ENCODE measurements at places on chromosomes 7 and 10.

DNA sequence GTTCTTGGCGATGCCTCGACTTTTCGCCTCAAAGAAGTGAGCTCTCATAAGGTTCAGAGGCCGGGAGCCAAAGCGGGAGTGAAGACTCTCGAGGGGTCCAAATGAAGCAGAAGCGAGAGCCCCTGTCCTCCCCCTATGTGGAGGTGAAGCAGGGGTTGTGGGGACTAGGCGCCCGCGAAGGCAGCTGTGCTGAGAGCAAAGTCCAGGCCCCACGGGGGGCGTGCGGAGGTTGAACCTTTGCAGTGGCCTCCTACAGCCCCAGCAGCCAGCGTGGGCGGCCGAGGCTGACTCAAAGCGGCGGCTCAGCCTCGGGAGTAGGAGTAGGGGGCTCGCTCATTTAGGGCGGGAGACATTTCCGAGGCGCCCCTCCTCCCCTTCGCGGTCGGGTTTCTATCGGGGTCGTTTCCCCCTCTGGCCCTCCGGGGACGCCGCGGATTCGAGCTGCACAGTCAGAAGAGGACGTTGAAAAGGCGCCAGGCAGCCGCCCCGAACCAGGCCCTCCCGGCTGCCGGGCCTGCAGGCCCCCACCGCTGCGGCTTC is 553 bp upstream of the ADD3 start:
- DNase-seq, result no peak

DNA sequence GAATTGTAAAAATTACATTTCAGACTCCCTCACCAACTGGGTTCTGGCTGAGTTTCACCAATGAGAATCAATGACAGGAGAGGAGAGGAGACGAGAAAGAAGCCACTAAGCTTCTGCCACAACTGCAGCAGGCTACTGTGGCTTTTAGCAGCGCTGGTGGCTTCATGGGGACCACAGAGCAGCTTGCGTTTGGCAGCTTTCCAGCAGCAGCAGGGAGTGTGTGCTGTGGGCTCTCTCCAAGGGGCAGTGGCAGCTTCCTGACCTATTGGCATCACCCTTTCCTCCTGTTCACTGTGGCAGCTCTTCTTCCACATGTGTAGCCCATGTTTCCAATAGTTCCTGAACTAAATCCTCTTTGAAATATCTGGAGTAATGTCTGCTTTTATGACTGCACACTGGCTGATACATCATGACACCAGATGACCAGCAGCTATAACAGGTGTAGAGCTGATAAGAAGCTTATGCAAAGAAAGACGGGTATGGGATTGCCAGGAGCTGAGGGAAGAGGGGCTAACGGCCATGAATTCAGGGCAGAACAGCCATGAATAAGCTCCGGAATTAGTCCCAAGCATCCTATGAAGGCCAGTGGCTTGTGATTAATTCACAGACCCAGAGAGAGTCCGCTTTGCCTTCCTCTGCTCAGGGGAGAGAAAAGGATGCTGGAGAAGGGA is 46.8 kb downstream of the KCNH2 start:
- DNase-seq, result no peak

- no peak for DNase-seq
These were observed 231.0 kb upstream of the PRSS58 start for GRCh38 chr7:142488842-142489241.

- no peak for DNase-seq
These were observed 171.2 kb downstream of the LCOR start for GRCh38 chr10:97003151-97003803.

DNA sequence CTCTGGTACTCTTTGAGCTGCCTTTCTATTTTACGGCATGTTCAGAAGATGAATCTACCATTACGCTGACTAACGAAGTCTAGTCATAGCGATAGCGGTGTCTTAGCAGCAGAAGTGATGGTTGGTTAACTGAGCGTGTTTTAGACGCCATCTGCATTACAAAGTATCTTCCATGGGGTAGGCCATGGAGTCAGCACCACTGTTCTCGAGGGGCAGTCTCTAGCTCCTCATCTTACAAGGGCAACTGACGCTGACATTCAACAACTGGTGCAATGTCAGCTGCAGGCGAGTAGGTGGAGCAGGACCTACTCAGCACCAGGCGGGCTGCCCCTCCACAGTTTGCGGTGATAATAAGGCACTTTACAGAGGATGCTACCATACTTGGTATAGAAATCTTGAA is 88.7 kb downstream of the ADARB2 start:
- DNase-seq, result no peak

DNA sequence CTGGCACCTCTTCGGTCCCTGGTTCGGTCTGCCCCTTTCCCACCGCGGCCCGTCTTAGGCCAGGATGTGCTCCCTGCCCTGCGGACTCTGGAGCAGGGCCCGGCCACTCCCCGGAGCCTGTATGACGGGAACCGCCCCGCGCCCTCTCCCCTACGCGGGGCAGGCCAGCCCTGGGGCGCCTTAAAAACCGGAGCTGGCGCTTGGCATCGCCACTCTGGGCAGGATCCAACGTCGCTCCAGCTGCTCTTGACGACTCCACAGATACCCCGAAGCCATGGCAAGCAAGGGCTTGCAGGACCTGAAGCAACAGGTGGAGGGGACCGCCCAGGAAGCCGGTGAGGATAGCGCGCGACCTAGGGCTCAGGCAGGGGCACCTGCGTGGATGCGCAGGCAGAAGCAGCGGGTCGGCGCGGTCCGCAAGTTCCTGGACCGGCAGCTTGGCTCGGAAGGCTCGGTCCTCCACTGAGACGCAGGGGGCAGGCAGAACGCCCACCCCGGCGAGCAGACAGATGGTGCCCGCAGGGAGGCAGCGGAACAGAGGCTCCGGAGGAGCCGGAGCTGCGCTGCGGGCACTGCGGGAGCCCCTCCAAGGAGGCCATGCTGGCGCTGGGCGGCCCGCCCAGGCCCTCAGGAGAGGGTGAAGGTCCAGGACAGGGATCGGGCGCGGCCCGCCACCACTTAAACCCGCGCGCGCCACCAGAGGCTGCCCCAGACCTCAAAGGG is at the start of gene ADIRF:
TSS of gene ADIRF (plus strand) at position 212 of the 723 bp plus-strand sequence. CDS start at position 275, 63 bp downstream.
- no peak for DNase-seq

GRCh38 chr10:120272350-120272749 is 184.7 kb upstream of the PLPP4 start:
- DNase-seq, result no peak

DNA sequence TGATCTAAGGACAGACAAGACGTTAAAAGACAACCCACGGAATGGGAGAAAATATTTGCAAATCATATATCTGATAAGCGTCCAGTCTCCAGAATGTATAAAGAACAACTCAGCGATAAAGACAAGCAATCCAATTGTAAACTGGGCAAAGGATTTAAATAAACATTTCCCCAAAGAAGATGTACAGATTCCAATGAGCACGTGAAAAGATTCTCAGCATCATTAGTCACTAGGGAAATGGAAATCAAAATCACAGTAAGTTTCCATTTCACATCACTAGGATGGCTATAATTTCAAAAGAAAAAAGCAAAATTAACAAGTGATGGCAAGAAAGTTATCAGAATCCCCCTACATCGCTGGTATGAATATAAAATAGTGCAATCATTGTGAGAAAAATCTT is 316.1 kb downstream of the SFMBT2 start:
- no peak for DNase-seq

DNA sequence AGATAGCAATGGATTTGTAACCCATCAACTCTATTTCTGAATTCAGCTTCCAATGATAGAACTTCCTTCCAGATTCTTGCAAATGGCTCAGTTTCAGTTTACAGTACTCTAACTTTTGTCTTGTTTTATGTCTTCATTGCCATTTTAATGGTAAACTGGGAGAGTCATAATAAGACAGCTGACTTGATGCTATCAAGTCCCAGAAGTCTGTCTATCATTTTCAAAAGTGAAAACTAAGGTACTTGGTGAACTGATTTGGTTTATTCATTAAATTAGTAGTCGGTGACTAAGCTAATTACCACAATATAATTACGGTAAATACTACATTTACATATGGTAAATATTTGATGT is 25.0 kb downstream of the RTKN2 start:
- DNase-seq, result no peak

DNA sequence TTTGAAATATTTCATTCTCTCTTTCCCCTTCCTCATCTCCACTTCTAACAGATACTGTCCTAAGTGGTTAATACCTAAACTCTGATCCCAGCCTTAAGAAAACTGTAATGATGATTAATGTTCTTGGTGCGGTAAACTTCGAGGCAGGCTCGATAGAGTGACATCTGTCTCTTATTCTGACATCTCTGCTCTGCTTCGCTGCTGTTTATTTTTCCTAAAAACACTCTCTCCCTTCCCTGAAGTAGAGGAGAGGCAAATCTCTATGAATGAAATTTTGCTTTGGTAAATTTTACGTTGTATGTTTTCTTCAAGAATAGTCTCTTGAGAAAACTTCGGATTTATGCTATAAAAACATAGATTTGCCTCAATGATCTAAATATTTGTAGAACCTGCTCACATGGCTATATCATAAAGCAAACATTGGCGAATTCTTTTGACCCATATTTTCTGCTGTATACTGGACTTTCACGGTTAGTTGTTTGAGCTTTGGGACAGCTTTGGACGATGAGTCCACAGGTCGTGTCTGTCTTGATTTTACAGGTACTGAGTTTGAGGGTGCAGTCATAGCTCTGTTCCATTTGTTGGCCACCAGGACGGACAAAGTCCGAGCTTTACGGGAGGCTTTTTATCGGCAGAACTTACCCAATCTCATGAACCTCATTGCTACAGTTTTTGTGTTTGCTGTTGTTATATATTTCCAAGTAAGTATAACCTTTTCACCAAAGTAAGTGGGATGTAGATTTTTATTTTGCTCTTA is 27.1 kb downstream of the SEC61A2 start:
- no peak for DNase-seq
